Gastroesophageal sphincter (tissue), 4 donors: ENCODE measurements at places on chromosomes 7 and 10.

GRCh38 chr7:98862716-98863420, 6.9 kb downstream of the TMEM130 start:
- ATAC-seq, result no peak

- ATAC-seq, result no peak
Observed at GRCh38 chr10:132110713-132111112, 45.0 kb downstream of the JAKMIP3 start.

DNA sequence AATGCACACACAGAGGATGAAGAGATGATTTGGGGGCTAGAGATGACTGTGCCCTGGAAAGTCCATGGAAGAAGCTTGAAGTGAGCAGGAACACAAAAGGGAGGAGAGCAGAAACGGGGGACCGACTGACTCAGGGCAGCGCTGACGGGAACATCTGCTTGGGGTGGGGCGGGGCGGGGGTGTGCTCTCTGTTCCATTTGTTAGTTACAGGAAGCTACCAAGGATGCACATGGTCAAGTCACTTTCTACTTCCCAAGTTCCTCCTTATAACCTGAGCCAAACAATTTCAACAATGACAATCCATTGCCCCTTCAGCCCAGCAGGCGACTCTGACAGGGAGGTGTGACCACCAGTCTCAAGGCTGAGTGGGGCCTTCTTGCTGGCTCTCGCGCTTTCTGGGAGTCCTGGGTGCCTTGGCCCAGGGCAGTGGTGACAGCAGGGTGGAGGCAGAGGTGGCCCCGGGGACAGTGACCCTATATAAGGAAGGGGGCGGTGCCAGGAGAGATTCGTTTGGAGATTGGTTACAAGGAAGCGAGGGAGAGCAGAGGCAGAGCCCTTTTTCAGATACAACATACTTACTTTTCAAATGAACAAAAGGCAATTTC, 39.6 kb downstream of the CLEC2L start:
- ATAC-seq, result no peak

GRCh38 chr7:28570113-28570969, 158.0 kb downstream of the CREB5 start:
- no peak for ATAC-seq

DNA sequence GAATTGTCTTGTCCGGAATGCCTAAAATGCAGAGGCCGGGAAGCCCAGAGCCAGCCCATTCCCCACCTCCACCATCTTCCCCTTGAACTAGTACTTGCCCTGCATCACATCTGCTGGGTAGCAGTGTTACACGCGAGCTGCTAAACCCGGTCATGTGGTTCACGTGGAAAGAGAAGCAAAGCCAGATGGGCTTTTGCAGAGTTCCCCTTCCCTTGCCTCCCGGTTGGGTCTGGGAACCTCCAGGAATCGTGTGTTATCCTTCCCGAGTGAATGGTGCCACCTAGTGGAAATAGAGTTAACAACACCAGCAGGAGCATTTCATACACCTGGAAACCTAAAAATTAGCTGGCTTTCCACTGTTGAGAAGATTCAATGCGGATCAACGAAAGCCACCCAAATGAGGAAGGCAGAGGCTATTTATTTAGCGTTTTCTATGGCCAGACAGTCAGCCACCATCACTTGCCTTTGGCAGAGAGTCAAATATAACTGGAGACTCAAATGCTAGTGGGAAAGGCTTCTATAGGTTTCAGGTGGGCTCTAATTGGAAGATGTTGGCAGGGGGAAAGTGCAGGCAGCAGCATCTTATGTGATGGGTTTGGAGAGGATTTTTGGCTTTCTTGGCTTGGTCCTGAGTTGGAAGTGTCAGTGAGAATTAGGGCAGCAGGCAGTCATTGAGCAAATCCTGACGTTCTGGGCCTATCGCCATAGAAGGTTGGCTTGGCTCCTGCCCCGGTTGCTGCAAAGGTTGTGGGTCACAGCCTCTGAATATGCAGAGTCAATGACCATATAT, 12.9 kb upstream of the DENND2A start:
- peak; percentile 59 for ATAC-seq

GRCh38 chr7:79730971-79731370, 277.5 kb upstream of the MAGI2 start:
- no peak for ATAC-seq

GRCh38 chr10:62811159-62811875, 4.8 kb downstream of the EGR2 start:
- no peak for ATAC-seq

DNA sequence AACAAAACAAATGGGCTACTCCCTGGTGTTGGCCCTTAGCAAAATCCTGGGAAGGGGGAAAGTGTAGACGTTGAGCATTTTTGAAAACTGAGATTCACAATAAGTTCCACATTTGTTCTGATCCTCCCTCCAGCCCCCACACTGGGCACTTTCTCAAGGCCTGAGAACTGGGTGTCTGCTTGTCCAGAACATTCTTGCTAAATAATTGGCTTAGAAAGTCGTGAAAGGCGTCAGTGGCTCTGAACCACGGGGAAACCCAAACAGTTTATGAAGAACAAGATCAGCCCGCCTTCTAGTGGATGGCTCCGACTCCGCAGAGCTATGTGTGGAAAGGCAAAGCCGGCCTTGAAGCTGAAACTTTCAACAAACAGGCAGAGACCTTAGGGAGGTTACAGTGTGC, 370.1 kb downstream of the PRPF18 start:
- peak; percentile 92 for ATAC-seq

GRCh38 chr10:124205432-124205831, 112.0 kb upstream of the CHST15 start:
- no peak for ATAC-seq

DNA sequence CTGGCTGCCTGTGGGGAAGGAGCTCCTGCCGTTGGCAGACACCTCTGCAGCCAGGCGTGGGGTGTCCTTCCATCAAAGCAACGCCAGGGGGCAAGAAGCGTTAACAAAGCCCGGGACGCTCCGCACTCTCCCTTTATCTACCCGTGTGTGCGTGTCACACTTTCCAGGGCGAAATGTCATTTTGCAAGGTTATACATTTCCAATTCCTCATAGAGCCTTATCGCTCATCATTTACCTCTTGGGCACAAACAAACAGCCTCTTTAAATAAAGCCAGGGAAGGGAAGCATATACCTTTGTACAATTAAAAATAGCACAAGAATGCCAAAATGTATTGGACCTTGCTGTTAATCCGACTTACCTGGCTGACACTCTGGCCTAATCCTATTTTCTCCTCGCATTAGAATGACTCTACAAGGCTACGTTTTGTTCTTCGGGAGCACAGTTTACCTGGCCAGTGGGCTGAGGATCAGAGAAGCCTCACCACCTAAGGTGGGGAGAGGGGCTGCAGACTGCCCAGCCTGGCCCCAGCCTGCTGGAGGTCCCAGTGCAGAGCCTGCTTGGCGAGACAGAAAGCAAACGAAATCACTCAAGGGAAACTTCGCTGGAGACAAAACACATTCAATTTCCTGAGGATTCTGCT, 77.6 kb upstream of the EN2 start:
- ATAC-seq, result no peak

DNA sequence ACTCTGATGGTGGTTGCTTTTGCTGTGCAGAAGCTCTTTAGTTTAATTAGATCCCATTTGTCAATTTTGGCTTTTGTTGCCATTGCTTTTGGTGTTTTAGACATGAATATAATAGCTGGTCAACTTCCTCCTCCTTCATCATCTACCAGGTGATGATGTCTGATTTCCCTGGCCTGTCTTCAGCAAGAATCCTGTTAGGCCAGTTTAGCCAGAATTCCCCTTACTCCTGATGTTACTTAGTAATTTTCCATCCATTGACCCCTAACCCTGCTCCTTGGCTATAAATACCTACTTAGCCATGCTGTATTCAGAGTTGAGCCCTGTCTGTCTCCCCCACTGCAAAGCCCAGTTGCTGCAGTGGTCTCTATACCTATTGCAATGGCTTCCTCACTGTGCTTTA, 91.4 kb downstream of the ZNF777 start:
- ATAC-seq, result no peak

- peak; percentile 65 for ATAC-seq
Observed at GRCh38 chr10:123808906-123809305, 82.7 kb downstream of the CPXM2 start.

- no peak for ATAC-seq
Observed at GRCh38 chr7:100208911-100209408, 10.8 kb upstream of the PVRIG start.

DNA sequence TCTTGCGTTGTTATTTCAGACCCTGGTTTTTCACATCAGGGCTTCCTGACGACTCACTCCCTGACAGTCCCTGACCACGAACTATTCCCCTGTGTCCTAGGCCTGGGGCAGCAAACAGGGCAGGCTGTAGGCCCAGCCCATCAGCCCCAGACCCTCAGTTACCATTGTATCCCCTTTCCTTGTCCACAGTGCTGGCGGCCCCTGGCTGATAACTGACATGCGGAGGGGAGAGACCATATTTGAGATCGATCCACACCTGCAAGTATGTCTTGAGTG, 50.5 kb upstream of the TRIM8 start:
- ATAC-seq, result no peak

GRCh38 chr10:79505829-79506228, 6.5 kb upstream of the EIF5AL1 start:
- ATAC-seq, result no peak

DNA sequence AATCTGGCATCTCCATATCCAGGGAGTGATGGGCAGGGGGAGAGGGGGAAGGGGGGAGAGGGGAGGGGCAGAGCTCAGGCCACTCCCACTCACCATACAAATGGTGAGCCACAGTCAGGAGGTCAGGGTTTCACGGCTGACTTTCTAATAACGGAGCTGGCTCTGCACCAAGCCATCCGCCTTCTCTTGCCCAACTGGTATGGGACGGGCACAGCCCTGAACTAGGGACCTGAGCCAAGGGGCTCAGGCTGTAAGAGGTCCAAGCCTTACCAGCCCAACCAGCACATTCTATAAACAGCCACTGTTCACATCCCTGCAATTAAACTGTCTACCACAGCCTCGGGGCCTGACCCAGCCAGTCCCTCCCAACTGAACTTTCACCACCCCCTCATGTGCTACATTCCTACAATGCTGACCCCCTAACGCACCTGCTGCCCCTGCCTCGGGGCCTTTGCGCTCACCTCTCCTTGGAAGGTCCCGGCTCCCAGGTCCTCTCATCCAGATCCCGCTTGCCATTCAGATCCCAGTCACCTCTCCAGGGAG, 32.5 kb downstream of the RGS10 start:
- ATAC-seq, result peak; percentile 63

DNA sequence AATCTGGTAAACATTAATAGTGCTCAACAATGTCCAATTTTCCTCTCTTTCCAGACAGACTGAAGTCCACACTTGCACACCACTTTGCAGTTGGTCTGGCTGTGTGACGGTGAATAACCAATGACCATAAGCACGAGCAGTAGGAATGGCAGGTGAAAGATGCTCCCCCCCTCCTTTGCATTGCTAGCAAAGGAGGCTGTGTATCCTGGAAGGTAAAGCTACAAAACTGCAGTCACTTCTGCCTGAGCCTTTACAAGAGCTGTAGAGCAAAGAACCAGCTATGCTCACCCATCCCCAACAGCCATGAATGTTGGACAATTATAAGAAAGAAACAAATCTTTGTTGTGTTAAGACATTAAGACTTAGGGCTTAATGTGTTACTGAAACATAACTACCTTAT, 178.0 kb downstream of the IPMK start:
- no peak for ATAC-seq

- peak; percentile 50 for ATAC-seq
Observed at GRCh38 chr7:121530227-121531174, 134.4 kb upstream of the FAM3C start.

DNA sequence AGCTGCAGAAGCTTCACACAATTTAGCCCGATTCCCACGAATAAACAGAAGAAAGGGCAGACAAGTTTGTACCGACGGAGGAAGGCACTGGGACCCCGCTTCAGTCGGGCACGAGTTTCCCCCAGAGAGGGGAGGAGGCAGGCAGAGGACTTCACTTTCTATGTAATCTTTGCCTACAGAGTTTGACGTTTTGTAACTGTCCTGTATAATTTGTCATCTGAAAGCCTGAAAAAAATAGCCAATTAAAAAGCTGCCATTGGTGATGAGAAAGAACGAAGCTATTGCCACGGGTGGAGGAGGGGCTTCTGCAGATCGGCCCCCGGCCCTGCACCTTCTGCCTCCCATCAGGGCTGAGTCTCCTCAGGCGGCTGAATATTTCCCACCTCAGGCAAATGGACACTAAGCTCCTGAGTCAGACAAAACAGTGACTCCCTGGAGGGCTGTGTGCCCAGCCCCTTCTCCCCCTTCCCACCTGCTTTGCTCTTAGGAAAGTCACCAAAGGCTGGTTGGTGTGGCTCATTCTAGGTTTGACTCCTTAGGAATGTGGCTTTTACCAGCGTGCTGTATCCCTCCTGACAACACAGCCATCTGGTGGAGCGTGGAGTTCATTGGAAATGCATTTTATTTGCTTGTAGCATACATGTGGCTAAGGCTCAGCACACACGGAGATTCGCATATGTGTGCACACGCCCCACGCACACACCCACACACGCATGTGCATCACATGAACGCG, 117.4 kb downstream of the VIPR2 start:
- ATAC-seq, result no peak

GRCh38 chr7:13912715-13913278, 76.7 kb downstream of the ETV1 start:
- ATAC-seq, result no peak

- ATAC-seq, result no peak
Observed at GRCh38 chr7:36982766-36983165, 258.5 kb upstream of the AOAH start.

GRCh38 chr7:96699219-96699871, 10.3 kb downstream of the SEM1 start:
- no peak for ATAC-seq

GRCh38 chr7:50707236-50708006, 75.3 kb downstream of the GRB10 start:
- no peak for ATAC-seq

- ATAC-seq, result no peak
Observed at GRCh38 chr10:104441329-104442000, 87.8 kb downstream of the CFAP58 start.

DNA sequence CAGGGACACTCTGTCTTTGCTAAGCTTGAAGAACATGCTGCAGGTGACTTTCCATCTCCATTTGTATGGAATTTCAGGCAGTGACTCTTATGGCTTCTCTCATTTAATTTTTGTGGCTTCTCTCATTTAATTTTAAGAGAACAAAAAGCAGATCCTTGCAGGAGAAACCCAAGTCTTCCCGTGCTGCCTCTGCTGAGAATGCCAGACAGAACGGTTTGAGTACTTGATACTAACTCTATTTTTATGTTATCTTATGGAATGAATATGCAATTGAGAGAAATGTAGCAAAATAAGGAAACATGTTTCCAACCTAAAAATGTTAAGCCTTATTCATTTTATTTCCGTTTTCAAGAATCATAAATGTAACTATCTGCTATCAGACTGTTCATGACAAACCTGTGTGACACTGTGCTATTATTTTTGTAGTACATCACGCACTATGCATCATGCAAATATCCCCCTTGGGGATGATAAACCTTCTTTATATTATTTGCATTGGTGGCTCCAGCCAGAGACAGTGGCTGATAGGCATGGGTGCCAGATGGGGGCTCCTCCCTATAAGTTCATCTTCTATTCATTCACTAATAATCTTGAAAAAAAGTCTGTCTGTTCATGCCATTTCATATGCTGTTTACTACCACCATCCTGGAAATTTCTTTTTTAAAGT, 6.9 kb upstream of the RAPGEF5 start:
- ATAC-seq, result no peak

GRCh38 chr10:47190802-47191450, 109.1 kb upstream of the GDF10 start:
- no peak for ATAC-seq
